ENCODE measurements at places on chromosomes 11 and 22. TPM values are rescaled to one million over a fixed set of nuclear protein-coding genes. Genes with fewer than 3 reads are reported as not detected.

DNA sequence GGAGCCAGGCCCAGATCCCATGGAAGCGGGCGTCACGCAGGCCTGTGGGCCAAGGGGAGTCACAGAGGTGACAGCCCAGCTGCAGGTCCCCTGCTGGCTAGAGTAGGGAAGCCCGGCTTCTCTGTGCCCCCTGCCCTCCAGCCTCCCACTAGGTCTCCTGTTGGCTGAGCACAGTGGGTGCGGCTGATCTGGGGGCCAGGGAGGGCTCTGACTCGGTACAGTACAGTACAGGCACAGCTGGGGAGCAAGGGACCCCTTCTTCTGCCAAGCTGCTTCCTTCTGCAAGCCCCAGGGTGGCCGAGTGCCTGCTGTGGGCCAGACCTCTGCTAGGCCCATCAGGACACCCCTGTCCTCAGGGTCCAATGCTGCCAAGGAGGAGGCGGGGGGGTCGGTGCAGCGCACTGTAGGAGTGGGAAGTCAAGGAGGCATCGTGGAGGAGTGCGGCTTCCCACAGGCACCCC lies 10.1 kb downstream of the SUSD2 start:
- DNase-seq, result no peak

DNA sequence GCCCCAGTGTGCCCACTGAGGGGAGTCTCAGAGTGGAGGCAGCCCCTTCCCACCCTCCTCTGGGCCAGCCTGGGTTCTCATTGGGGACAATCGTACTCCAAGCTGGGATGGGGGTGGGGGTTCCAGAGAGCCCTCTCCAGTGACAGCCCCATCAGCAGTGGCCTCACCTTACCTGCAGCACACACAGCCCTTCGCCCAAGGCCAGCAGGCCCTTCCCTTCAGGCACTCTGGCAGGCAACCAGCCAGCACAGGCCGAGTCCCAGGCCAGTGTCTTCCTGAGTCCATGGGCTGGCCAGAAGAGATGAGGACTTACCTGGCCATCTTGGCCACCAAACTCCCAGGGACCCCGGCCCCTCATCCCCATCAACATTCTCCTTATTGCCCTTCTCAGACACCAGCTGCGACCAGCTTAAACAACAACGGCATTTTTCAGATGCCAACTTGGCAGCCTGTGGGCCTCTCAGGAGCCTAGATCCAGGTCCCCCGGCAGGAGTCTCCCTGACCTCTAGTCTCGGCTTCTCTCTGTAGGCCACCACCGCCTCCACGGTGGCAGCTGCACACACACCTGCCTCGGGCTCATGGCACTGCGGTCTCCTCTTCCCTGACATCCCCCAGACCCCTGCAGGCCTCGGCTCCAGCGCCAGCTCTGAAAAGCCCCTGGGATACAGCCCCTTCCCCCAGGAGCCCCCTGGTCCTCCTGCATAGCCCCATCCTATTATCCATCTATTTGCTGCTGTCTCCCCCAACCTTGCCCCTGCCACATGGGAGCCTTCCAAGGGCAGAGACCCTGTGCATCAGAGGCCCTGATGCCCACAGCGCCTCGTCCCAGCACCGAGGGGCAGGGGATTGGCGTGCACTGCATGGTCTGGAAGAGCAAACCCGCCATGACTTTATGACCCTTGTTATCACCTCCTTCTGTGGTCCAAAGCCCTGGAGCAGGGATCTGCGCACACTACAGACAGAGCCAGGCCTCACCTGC lies 111.2 kb upstream of the FGF3 start:
- DNase-seq, result no peak

DNA sequence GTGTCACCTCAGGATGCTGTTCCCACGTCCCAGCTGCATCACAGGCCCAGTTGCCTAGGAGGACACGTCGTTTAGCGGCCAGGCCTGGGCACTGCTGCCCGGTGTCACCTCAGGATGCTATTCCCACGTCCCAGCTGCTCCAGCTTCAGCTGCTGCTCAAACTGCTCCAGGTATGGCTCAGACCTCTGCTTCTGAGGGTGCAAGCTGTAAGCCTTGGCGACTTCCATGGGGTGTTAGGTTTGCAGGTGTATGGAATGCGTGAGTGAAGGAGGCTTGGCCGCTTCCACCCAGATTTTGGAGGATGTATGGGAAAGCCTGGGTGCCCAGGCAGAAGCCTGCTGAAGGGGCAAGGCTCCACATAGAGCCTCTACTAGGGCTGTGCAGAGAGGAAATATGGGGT lies 205.3 kb upstream of the B3GAT1 start:
- DNase-seq, result no peak

DNA sequence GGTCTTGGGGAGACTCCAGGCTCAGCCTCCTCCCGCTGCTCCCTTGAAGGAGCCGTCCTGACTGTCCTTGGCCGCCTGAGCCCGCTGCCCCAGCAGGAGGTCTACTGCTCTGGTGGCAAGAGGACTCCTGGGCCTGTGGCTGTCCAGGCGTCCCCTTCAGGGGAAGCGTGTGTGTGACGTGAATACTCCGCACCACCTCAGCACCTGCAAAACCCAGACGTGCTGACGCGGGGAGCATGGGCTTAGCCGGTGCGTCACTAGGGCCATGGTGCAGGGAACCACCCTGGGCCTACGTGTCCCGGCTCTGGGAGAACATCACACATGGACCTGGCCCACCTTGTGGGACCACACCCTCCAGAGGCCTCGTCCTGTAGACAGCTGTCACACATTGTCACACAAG lies 30.2 kb upstream of the BRSK2 start:
- DNase-seq, result peak; percentile 69

GGA1 gene
- total RNA-seq, result 38.6 TPM

PHLDB1 gene
- 96.3 TPM for total RNA-seq

TOM1 gene
- 131 TPM for total RNA-seq

DNA sequence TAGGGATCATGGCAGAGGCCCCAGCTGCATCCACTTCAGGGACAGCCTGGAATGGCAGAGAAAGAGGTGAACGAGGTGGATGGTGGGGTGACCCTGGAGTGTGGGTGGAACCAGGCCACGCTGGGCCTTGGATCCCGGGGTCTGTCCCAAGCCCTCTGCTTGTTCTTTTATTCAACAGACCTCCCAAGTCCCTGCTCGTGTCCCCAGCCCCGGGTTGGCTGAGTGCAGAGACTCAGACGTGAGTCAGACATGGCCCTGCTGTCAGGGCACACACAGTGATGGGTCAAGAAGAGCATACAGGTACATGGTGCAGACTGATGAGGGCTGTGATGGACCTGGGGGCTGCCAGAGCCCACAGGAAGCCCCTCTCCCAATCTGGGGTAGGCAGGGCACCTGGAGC lies 6.6 kb downstream of the ARHGAP8 start:
- DNase-seq, result peak; percentile 18

NRIP3 gene
- 6.8 TPM for total RNA-seq

IL18 gene
- 0.59 TPM for total RNA-seq

TIGD3 gene
- not detected for total RNA-seq
